ENCODE measurements at places on chromosomes 16 and 17.

DNA sequence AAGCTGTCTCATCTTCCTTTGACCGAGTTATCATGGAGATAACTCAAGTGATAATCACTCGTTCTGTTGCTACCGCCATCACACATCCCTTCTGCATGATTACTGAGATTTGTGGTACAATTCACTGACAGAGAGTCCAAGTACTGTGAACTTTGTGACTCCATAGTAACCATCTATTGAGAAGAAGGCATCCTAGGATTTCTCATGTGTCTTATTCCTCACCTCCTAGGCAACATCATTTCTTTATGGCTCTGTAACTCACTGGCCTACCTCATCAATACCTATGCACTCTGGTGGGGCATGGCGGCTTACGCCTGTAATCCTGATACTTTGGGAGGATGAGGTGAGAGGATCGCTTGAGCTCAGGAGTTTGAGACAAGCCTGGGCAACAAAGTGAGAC is 19.4 kb downstream of the DRC7 start:
- DNase-seq: no peak

DNA sequence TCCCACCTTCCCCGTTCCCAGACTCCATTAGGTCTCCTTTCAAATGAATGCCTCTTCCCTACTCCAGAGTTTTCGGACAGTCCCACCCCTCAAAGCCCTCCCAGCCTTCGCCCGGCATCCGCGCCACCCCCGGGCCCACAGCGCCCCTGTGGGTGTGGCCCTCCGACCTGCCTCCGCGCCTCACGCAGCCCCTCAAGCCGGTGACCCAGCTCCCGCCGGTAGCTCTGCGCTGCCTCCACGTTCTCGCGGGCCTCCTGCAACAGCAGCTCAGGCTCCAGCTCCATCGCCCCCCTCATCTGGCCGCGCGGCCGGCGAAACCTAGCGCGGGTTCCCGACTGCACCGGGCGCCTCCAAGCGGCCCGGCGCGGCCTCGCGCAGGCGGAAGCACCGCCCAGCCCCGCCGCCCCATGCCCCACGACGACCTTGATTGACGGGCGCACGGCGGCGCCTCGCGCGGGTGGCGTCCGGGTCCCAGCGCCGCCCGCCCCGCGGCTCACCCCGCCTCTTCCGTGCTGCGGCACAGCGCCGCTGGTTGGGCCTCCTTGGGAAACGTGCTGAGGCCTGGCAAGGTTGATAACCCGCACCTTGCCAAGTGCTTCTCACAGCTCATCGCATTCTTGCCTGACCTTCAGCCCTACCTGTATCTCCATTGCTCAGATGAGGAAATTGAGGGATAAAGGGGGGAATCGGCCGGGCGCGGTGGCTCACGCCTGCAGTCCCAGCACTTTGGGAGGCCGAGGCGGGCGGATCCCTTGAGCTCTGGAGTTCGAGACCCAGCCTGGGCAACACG is at the start of gene CRLF3:
Gene CRLF3 (minus strand): TSS at position 337 of the 790 bp plus-strand sequence. CDS start 41 bp downstream, at position 296.
- peak; percentile 91 for DNase-seq

DNA sequence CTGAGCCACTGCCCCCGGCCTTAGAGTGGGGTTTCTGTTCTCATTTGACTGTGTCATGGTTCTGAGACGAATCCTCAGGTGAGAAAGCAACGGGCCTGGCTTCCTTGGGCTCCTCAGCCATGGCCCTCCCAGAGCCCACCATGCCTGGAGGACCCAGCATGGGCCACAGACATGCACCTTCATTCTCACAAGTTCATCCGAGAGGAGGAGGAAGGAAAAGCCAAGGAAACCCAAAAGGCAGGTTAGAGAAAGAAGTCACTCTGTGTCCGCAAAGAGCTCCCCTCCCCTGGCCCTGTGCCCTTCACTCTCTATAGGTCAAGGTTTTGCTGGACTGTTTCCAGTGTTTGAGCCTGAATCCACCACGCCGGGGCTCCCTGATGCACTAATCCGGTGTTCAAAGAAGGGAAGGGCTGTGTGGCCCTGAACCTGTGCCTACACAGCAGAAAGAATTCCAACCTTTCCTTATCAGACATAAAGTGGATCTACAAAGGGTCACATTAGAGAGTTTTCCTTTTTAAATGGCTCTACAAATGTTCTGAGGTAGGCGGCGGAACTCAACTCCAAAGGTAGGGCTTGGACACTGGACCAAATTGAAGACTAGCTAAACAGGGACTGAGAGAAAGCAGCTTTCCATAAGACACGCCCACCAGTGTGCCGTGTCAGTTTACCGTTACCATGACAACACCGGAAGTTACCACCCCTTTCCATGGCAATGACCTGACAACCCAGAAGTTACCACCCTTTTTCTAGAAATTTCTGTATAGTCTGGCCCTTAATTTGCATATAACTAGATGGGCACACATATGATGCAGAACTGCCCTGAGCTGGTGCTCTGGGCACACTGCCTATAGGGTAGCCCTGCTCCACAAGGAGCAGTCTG is 15.9 kb upstream of the PECAM1 start:
- DNase-seq: peak; percentile 61

DNA sequence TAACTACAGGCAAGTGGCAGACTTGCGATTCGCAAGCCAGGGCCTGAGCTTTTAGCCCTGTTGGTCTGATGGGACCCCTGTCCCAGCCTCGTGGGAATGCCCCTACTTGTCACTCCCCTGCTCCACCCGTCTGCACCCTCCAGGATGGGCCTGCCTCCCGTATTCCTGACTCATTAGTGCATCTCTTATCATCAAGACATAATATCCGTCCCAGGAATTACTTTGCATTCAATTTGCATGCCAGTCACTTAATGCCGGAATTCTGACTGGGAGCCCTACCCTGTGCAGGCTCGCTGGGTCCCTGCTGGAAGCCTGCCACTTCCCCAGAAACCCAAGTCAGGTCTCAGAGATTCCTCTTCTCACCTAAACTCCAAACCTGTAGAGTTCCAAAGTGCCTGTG is 3.3 kb downstream of the PRSS53 start:
- no peak for DNase-seq

- no peak for DNase-seq
Measured at GRCh38 chr16:58027916-58028455, 2.4 kb downstream of the MMP15 start.

DNA sequence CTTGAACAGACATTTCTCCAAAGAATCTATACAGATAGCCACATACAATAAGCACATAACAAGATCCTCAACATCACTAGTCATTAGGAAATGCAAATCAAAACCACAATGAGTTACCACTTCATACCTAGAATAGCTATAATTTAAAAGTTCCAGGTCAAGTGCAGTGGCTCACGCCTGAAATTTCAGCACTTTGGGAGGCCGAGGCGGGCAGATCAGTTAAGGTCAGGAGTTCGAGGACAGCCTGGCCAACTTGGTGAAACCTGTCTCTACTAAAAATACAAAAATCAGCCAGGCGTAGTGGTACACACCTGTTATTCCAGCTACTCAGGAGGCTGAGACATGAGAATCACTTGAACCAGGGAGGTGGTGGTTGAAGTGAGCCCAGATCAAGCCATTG is 19.9 kb downstream of the RANBP10 start:
- no peak for DNase-seq

GRCh38 chr17:78484271-78485246 is 92.6 kb downstream of the DNAH17 start:
- peak; percentile 59 for DNase-seq

GRCh38 chr17:40076591-40076990 is 13.8 kb downstream of the THRA start:
- DNase-seq: no peak

GRCh38 chr16:85704011-85704410 is 15.3 kb upstream of the GINS2 start:
- DNase-seq: no peak

Data from CD4-positive, alpha-beta T cell treated with Interleukin-1 beta for 1 hour (primary cell).